Esophagus squamous epithelium (tissue), 5 donors: ENCODE measurements at places on chromosomes 5 and 9.
A peak's percentile ranks its signal among the peaks of the same experiment; 100 is the strongest.

GRCh38 chr9:124881138-124881743 is 19.3 kb downstream of the ARPC5L start:
- H3K27me3 ChIP-seq, result no peaks in the 10 kb centered on the region
- H3K4me1 ChIP-seq, result no peaks in the 10 kb centered on the region
- no peak overlapping the region for H3K4me3 ChIP-seq
- H3K36me3 ChIP-seq, result peaks cover 21% of the 10 kb centered on the region
- DNase-seq, result no peak

DNA sequence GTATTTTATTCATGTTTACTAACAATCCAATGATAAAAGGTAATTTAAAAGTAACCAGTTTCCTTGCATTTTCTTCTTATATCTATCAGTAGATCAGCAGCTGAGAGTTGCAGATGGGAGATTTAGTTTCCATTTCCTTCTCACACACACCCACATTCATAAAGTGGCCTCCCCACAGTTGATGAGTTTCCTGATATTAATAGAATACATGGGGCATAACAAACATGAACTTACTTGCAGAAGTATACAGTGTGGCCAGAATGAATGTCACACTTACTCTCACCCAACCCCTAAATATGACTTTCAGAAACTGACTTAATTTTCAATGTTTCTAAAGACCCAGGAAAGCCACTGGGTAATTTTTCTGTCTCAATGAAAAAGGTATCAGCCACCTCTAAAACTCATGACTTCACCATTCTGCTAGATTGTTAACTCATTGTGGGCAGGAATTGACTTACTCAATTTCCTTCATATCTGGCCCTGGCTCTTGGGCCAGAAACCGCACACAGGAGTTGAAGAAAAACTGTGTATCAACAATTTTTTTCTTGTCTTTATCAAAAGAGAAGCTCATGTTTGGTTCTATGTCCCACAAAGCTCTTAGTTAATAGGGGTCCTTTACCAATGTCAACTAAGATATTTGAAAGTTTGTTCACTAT is 63.5 kb upstream of the OSMR start:
- H3K27ac ChIP-seq, result peak overlapping the region; percentile 37
- H3K4me1 ChIP-seq, result peaks cover 33% of the 10 kb centered on the region
- DNase-seq, result no peak
- H3K4me3 ChIP-seq, result no peak overlapping the region
- no peaks in the 10 kb centered on the region for H3K27me3 ChIP-seq

DNA sequence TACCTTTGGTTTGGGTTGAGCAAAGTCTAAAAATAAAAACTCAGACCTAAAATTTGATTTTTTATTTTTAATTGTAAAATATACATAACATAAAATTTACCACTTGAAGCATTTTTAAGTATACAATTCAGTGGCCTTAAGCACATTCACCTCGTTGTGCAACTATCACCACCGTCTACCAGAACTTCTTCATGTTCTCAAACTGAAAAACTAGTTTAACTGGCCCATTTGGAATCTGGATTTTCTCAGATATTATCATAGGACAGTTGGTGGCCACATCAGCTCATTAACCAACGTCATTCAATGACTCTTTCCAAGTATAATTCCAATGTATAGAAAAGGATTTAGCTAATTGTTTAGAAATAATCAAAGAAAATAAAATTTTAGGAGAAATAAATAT is 319.3 kb downstream of the TLE1 start:
- no peak overlapping the region for H3K27ac ChIP-seq
- H3K27me3 ChIP-seq, result no peaks in the 10 kb centered on the region
- H3K4me1 ChIP-seq, result no peaks in the 10 kb centered on the region
- no peaks in the 10 kb centered on the region for H3K36me3 ChIP-seq

DNA sequence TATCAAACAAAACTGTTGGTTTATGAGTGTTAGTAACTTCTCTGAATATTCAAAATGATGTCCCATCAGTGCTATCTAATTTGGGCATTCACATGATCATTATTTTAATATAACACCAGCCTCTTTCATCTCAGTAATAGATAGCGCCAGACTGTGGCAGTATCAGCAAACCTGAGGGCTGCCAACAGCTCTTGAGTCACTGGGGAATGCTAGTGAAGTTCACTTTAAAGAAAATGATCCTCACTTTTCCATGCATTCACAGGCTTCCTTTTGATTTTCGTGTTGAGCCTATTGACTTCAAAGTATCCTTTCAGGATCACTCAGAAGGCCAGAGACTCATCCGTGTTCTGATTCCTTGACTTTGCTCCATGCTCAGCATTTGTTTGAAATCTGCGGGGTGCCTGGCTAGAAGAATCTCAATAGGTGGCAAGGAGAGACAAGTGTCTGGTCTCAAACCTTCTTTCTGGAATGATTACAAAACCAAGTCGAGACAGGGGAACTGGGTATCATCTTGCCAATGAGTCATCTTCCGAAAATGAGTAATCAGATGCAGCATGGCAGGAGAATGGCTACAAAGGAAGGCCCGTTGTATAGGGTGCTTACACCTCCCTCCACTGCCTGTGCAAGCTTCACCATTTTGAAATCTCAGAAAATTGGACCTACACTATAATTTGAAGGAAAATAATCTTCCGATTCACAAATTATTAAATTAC is 509.1 kb downstream of the RASEF start:
- H3K4me3 ChIP-seq, result no peak overlapping the region
- no peaks in the 10 kb centered on the region for H3K36me3 ChIP-seq
- no peak for DNase-seq
- no peak overlapping the region for H3K27ac ChIP-seq

DNA sequence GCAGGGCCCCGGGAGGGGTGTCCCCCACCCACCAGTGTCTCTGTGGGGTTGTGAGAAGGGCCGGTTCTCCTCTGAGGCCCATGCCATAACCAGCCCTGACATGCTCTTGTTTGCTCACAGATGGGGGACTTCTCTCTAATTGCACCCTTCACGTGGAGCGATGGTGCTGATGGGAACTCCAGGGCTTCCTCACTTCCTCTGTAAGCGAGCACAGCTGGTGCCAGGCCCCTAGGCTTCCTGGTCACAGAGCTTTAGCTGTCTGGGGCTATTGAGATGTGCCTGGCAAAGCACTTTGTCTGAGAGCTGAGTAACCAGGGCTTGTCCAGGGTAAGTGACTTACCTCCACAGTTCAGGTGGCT is 36.4 kb downstream of the PHF2 start:
- no peaks in the 10 kb centered on the region for H3K27me3 ChIP-seq
- no peak overlapping the region for H3K27ac ChIP-seq
- no peak for DNase-seq
- H3K36me3 ChIP-seq, result peaks cover under 1% of the 10 kb centered on the region
- H3K4me3 ChIP-seq, result no peak overlapping the region

- no peaks in the 10 kb centered on the region for H3K27me3 ChIP-seq
- H3K4me1 ChIP-seq, result no peaks in the 10 kb centered on the region
- no peak for DNase-seq
- no peak overlapping the region for H3K4me3 ChIP-seq
- H3K27ac ChIP-seq, result no peak overlapping the region
Observed at GRCh38 chr5:33072726-33073125, 361.6 kb downstream of the NPR3 start.

DNA sequence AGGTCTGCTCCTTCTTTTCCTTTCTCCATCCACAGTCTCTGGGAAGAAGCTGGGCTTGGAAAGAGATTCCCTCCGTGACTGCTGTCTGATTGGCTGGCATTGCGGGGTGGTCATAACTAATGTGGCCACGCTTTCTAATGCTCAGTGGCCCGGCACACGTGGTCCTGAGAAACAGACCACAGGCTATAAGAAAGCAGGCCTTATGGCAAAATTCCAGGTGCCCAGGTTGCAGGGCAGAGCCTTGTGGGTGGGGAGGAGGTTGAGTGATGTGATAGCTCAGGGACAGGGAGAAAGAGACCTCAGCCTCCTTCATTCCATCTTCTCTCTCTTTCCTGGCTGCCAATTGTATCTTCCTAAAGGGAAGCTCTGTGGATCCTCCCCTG is 5.4 kb upstream of the SH3PXD2B start:
- no peak overlapping the region for H3K4me3 ChIP-seq
- H3K36me3 ChIP-seq, result no peaks in the 10 kb centered on the region
- DNase-seq, result no peak
- H3K27me3 ChIP-seq, result no peaks in the 10 kb centered on the region
- no peak overlapping the region for H3K27ac ChIP-seq

- H3K27me3 ChIP-seq, result no peaks in the 10 kb centered on the region
- no peak for DNase-seq
- H3K4me1 ChIP-seq, result peaks cover 64% of the 10 kb centered on the region
- no peak overlapping the region for H3K4me3 ChIP-seq
Observed at GRCh38 chr5:151006704-151007334, 13.6 kb upstream of the GPX3 start.
